ENCODE measurements at places on chromosomes 1 and 21. TPM values are rescaled to one million over a fixed set of nuclear protein-coding genes. Genes with fewer than 3 reads are reported as not detected.
A peak's percentile ranks its signal among the peaks of the same experiment; 100 is the strongest.

SLC2A5 gene
- 8.4 TPM for total RNA-seq

- DNase-seq, result no peak
Measured at GRCh38 chr1:213683529-213683928, 304.2 kb upstream of the PROX1 start.

DNA sequence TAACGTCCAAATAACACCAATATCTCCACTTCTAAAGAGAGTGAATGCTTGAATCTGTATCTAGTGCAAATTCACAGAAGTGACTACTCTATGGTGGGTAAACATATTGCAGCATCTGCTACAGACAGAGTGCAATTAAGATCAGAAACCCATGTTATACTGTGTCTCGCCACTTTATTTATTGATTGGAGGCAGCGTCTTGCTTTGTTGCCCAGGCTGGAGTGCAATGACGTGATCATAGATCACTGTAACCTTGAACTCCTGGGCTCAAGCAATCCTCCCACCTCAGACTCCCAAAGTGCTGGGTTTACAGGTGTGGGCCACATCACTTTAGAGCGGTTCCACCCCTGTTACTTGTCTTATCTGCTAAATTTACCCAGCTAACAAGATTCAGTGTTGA, 57.0 kb downstream of the HLCS start:
- DNase-seq, result no peak

DNA sequence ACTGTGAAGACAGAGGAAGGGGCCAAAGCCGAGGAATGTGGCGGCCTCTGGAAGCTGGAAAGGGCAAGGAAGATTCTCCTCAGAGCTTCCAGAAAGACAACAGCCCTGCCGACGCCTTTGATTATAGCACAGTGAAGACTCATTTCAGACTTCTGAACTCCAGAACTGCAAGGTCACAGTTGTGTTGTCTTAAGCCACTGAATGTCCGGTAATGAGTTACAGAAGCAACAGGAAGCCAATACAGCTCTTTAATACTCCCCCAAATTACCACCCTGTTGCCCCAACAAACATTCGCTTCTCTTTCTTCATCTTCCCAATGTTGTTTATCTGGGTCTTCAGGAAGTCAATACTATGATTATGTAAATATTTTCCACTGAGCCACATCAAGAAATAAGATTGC, 44.0 kb downstream of the ETS2 start:
- DNase-seq, result no peak

GRCh38 chr1:100657876-100658715, 61.4 kb upstream of the VCAM1 start:
- DNase-seq, result no peak

GBP1 gene
- total RNA-seq, result 63.1 TPM

GRCh38 chr1:55288245-55288644, 73.1 kb upstream of the USP24 start:
- DNase-seq, result no peak

SLC1A7 gene
- not detected for total RNA-seq

GRCh38 chr1:2289607-2290006, 61.5 kb downstream of the SKI start:
- DNase-seq, result no peak

DNA sequence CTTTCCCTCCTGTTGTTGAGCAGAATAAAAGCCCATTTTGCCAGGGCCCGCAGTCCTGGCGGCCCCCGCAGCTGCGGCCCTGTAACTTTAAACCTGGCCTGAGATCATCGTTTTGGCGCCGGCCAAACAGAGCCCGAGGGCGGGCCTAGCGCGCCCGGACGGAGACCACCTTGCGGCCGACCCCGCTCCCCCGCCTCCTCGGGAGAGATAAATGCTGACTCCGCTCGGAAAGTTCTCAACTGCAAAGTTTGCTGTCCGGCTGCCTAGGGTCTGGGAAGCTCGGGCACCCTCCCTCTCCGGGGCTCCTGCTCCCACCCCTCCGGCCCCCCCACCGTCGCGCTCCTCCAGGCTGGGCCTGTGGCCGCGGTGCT, at the start of gene PDPN:
PDPN (plus strand) TSS at position 238 of the 371 bp plus-strand sequence. CDS start 202 bp downstream, outside the sequence.
- no peak for DNase-seq

SH2D1B gene
- 4.3 TPM for total RNA-seq

- DNase-seq, result no peak
Measured at GRCh38 chr1:184193451-184193850, 141.9 kb downstream of the TSEN15 start.

UTS2 gene
- 3.9 TPM for total RNA-seq

UBE4B gene
- 40.7 TPM for total RNA-seq

GRCh38 chr1:226523646-226524406, 24.7 kb upstream of the STUM start:
- DNase-seq, result no peak

FCRL6 gene
- total RNA-seq, result 24.2 TPM

GRCh38 chr1:157734321-157734720, 33.8 kb upstream of the FCRL3 start:
- no peak for DNase-seq

BRINP3 gene
- total RNA-seq, result not detected

GRCh38 chr1:74641876-74642275, 31.7 kb downstream of the ERICH3 start:
- no peak for DNase-seq

P3H1 gene
- 55.8 TPM for total RNA-seq

GRCh38 chr1:225940385-225941151, 452 bp downstream of the LEFTY2 start:
- DNase-seq, result peak; percentile 66

ZBTB21 gene
- total RNA-seq, result 16.0 TPM

OR10Z1 gene
- total RNA-seq, result not detected

GRCh38 chr1:36349839-36350238, 26.4 kb upstream of the EVA1B start:
- DNase-seq, result peak; percentile 77

DNA sequence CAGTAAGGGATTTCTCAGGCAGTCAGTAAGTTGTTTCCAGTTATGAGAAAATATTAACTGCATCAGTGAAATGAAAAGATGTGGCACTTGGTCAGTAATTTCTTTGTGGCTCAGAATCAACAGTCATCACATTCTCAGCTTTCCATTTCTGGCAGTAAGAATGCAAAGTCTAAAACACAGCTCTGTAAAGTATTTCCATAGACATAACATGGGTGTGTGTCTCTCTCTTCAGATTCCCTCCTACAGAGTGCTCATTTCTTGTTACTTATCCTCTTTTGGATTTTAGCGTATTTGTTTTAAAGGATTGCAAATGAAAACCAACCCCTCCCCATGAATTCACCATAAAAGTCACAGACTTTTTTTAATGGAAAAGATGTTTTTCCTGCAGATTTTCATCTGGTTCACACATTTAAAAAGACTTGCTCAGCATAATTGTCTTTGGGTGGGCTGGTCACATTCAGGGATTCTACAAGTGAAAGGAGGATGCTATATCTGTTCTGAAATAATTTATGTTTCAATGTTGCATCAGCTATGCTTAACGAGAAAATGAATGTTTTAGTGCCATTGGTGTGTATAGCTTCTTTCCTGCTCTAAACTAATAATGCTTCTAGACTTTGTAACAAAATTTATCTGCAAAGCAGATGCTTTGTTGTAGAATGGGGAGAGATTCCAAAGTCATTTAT, 34.6 kb upstream of the CD55 start:
- DNase-seq, result no peak

DNA sequence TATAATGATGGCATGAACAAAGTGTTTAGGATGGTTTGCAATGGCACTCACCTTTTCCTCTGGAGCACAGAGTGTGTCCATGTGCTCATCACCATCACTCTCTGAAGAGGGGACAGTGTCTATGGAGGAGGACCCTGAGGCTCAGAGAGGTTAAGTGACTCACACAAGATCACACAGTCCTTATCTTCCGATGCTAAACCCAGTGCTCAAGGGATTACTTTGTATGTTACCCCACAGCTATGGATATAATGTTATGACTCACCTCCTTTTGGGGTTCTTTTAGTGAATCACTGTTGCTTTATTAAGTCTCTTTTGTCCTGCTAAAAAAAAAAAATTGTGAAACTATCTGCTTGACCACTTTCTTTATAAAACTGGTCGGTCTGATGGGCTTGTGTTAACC, 67.6 kb downstream of the TENT5C start:
- no peak for DNase-seq

DNA sequence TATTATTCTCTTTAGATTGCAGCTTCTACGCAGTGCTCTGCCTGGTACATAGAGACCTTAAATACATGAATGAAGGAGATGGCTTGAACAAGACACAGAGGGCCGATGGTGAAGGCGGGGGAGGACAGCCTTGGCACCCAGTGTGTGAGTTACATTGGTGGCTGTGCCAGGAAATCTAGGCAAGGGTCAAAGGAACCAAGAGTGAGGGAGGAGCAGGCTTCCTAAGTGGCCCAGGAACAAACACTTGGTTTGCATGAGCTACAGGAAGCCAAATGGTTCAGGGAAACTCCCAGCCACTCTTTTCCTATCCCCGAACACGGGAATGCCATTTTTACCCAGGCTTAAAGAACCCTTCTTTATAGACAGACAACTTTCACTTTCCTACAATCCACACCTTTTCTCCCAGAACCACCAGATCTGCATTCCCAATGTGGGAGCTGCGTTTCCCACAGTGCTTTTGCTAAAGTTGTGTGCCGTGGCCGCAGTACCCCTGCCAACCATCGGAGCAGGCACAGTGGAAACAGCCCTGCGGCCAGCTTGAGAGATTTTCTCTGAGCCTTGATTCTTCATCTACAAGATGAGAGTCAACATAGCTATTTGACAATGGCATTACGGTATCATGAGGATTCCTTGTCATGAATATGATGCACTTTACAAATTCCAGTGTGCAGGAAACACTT, 3.5 kb upstream of the CLEC20A start:
- no peak for DNase-seq

DNA sequence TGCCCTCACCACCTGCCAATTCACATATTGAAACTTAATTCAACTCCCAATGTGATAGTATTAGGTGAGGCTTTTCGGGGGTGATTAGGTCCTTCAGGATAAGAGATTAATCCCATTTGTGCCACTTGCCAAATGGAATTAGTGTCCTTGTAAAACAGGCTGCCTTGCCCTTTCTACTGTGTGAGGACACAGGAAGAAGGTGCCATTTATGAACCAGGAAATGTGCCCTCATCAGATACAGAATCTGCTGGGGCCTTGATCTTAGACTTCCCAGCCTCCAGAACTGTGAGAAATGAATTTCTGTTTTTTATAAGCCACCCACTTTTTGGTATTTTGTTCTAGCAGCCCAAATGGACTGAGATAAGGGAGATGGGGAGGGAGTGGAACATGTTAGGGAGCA, 39.1 kb upstream of the AGL start:
- DNase-seq, result no peak

DNA sequence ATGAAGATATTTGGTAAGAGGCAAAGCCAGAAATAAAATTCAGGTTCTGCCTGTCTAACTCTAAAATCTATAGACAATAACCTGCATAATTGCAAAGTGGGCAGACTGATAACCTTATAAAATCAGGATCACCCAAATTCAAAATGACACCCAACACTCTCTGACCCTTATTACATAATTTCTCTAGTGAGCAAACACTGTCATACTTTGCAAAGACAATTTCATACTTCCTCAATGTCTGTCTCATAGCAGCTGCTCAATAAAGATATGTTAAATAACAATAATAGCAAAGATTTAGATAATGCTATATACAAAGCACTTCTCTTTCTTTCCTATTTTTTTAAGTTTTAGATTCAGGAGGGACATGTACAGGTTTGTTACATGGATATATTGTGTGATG, 118.5 kb downstream of the UCHL5 start:
- DNase-seq, result no peak

DNA sequence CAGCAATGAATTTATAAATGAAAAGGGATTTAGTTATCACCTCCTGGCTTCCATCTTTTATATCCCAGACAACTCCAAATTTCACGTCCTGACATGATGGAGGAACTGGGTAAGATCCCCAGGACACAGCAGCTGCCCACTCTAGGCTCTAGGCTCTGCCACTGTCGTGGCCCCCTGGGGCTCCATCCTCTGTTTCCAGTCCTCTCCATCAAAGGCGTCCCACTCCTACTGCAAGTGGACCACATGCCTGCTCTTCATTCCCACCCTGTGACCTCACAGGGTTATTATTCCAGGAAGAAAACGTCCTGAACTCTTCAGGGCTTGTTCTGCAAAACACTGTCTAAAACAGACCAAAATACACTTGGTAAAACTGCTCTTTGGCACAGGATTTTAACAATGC, 11.9 kb downstream of the URB1 start:
- no peak for DNase-seq

PDPN gene
- total RNA-seq, result not detected

DNA sequence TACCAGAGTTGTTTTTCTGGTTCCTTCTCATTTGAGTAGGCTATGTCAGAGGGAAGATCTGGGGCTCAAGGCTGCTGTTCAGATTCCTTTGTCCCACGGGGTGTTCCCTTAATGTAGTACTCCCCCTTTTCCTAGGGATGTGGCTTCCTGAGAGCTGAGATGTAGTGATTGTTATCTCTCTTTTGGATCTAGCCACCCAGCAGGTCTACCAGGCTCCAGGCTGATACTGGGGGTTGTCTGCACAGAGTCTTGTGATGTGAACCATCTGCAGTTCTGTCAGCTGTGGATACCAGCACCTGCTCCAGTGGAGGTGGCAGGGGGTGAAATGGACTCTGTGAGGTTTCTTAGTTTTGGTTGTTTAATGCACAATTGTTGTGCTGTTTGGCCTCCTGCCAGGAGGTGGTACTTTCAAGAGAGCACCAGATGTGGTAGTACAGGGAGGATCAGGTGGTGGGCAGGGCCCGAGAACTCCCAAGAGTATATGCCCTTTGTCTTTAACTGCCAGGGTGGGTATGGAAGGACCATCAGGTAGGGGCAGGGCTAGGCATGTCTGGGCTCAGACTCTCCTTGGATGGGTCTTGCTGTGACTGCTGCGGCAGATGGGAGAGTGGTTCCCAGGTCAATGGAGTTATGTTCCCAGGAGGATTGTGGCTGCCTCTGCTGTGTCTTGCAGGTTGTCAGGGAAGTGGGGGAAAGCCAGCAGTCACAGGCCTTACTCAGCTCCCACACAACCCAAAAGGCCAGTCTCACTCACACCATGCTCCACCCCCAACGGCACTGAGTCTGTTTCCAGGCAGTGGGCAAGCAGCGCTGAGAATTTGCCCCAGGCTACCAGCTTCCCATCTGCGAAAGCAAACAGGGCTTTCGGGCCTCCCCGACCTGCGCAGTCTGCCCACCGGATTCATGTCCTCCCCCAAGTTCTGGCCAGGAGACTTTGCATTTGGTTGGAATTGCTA, 64.2 kb downstream of the SERINC2 start:
- DNase-seq, result no peak

DNA sequence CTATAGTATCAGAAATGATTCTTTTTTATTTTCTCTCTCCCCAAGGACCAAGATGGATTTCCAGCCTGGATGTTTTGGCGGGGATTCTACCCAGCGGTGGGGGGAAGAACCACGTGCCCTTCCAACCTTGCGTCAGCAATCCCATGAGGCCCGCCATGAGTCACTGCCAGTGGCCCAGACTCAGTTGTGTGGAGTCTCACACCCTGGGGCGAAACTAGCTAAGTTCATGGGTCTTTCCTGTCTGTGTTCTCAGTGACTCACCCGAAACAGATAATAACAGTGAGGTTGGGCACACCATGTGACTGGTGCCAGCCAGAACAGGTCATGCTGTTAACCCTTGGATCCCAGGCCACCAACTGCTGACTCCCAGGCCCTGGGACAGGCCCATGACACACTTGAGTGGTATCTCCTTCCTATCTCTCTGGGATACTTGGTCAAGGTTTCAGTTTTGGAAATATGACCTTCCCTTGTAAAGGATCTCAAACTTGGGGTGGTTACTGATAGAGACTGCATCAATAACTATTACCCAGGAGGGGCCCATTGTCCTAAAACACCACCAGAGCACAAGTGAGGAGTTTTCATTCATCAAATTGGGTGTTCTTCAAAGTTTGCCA, 98.0 kb upstream of the DUSP10 start:
- no peak for DNase-seq
